ENCODE measurements at places on chromosomes 6 and 20.

GRCh38 chr6:169424821-169425240 is 171.2 kb upstream of the THBS2 start:
- no peak for DNase-seq

DNA sequence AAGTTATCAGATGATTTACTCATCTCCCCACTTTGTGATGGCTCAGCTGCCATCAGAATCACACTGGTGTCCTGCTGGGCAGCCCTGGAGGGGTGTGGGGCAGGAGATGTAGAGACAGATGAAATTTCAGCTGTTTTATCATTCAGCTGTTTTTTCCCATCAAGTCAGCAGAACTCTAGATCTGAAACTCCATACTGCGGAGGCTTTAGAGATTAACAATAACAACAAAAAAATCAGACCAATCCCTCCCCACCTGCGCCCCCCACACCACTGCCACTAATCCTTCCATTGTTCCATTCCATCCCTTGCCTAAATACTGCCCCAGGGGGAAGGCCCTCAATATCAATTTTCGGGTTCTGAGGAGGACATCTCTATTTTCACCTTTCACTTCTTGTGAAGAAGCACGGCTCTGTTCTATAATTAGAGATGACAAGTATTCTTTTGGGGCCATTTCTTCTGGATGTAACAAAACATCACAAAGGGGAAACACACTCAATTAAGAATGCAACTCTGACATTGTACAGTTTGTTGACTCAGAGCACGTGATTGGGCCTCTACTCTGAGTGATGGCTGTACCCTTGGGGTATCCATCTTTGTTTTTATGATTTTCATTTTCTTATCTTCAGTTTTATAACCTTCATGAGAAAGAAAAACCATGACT is 396.3 kb downstream of the ZFAND3 start:
- no peak for DNase-seq

DNA sequence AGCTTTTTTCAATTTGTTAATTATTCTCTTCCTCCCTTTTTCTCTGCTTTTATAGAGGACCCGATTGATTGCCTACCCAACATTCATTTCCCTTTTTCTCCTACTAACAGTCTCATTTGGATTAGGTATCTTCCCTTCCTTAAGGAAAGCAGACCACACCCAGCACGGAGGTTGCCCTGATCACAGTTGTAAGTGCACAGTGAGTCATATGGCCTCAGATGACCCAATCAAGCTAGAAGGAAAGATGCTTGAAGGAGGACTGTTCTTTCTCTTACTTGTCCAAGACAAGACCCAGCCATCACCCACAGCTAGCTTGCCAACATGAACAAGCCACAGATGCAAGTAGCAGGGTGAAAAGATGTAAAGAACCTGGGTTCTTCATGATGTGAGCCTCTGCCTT is 518.6 kb downstream of the PKHD1 start:
- DNase-seq: no peak

DNA sequence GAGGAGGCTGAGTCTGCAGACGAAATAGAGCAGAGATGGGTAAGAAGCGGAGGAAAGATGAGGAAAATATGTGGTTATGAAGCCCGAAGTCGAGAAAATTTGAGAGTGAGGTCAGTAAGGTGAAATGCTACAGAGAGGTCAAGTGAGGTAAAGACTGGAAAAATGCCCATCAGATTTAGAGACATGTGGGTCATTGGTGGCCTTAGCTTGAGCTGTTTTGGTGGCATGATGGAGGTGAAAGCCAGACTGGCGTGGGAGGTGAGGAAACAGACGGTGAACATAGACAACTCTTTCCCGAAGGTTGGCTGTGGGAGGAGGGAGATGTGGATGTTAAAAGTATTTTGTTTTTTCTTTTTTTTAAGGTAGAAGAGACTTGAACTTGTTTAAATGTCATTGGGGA is 9.4 kb downstream of the ARFGEF2 start:
- DNase-seq: no peak

GRCh38 chr20:47059536-47059935 is 164.9 kb downstream of the EYA2 start:
- DNase-seq: no peak

GRCh38 chr6:29465801-29466200 is 8.8 kb downstream of the OR2H1 start:
- DNase-seq: no peak

- no peak for DNase-seq
Observed at GRCh38 chr20:23513164-23513563, 22.2 kb downstream of the CST8 start.

DNA sequence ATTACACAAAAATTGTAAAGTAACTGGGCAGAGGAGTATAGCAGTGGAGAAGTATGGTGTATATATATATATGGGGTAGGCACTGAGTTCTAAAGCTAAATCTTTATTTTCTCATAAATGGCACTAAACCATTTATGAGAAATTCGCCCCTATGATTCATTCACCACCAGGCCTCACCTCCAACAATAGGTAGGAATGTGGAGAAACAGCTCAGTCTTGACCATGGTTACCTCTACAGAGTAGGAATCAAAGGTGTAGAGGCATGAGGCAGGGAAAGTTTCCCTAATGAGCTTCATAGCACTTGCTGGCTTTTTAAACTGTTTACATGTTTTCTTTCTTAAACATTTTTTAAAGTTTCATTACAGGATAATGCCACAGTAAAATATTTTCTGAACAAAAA is 36.9 kb upstream of the SUMO4 start:
- no peak for DNase-seq

DNA sequence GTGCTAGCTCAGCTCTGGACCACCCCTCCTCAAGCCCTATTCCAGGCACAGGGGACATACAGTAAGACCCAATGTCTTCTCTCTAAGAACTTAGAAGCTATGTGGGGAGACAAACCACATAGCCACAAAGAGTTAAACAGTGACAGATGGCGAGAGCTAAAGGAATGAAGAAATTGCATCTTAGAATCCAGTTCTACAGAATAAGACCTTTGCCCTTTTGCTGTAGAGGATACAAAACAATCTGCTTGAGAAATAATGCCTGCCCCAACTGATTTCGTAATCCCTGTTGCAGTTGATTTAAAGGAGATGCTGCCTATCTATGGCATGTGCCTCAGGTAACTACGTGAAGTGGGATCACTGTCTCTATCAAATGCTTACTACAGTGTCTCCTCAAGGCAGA is 31.2 kb downstream of the TNFRSF21 start:
- no peak for DNase-seq

DNA sequence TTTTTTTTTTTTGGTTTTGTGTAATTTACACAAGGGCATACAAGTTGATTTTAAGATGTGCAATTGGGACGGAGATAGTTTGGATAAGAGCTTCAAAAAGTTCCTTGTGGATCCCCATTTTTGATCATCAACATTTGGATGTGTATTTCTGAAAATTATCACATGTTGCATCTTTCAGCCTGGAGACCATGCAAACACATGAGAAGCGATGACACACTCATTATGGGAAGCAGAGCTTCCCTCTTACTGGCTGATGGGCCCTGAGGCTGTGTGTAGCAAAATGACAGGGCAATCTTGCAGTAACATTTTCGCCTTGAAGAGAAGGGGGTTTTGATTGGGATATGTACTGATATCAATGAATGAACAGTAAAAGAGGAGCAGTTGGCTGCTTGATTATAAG is 22.0 kb upstream of the RIPK1 start:
- DNase-seq: no peak

DNA sequence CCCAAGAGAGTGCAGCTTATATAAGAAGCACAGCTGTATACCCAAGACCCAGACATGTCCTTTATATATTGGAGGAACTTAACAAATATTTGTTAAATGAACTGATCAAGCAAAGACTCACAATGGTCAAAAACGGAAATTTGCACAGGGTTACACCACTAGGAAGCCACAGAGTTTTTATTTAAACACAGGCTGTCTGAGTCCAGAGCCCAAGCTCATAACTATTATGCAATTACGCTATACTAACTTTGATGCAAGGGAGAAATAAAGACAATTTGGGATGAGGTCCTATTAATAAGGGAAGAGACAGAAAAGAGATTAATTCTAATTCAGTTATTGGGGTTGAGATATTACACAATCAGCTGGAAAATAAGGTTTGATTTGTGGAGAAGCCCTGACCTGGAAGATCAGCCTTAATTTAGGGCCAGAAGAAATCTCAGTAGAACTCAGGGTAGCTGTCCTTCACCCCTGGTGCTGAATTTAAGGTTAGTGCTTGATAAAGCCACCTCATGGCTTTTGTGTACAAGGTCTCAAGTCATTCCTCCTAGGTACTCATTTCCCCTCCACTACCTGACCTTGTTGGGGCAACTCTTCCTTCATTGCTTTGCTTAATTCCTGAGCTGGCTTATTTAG is 10.5 kb upstream of the ZNF334 start:
- no peak for DNase-seq

- DNase-seq: peak; percentile 43
Observed at GRCh38 chr20:48761023-48761785, 66.6 kb downstream of the PREX1 start.

- no peak for DNase-seq
Observed at GRCh38 chr6:13923527-13924145, 1.1 kb upstream of the RNF182 start.

DNA sequence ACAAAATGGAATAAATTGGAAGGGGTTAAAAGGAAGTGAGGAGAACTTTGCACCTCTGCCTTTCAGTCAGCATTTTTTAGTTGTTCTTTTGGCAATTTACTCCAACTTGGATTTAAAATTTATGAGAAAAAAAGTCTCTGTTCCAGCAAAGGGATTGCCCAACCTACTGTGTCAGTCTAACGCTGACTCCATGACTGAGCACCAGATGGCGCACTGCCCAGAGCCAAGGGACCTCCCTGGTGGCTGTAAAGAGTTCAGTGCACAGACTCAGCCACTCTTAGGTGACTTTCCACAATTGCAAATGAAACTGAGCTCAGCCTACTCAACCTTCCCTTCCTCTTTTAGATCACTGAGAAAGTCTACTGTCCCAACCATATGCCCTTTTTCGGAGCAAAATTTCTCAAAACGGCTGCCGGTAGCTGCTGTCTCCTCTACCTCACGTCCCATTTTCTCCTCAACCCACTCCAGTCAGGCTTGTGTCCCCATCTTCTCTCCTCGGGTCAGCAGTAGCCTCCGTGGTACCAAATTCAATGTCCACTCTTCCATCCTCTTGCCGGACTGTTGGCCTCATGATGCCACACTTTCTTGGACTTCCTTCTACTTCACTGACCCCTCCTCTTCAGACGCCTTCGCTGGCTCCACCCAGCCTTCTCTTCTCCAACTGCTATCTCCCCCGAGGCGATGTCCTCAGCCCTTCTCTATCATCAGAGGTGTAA is 38.7 kb downstream of the GSTA2 start:
- peak; percentile 27 for DNase-seq

GRCh38 chr6:161257793-161258457 is 15.9 kb downstream of the AGPAT4 start:
- DNase-seq: no peak

GRCh38 chr20:9068841-9069663 is at the start of gene PLCB4:
PLCB4 (plus strand) TSS chr20:9069087; CDS start chr20:9307815, 238,728 bp downstream.
- no peak for DNase-seq

DNA sequence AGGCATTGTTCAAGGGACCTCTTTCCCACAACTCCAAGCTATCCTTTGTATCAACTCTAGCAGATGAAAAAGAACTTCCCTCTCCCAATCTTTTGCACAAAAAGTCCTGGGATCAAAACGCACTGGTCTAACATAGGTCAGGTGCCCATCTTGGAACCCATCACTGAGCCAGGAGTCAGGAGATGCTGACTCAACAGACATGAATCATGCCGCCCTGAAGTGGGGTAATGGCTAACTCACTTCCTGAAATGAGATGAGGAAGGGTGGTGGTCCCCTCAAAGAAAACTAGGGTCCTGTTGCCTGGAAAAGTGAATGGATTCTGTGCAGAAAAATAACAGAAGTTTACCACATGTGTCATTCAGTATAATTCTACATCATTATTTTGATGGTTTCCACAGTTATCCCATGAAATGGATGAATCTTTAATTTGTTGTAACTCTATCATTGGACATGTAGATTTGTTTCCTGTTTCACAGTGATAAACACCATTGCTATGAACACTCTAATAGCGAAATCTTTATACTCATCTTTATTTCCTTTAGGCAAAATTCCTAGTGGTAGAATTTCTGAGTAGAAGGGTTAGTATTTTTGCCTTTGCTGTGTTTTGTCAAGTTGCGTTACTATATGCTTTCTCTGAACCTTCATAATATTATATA is 151.3 kb downstream of the SLC16A10 start:
- DNase-seq: no peak

All from activated T-cell treated with anti-CD3 and anti-CD28 coated beads, Interleukin-2, amount 50 U/mL, for 4 hours (primary cell).